ENCODE measurements at places on chromosomes 6 and 20. TPM values are rescaled to one million over a fixed set of nuclear protein-coding genes. Genes with fewer than 3 reads are reported as not detected.

HLA-DRB5 gene
- total RNA-seq, result 4.7 TPM

RFX6 gene
- not detected for total RNA-seq

MRAP2 gene
- 4.2 TPM for total RNA-seq

LY6G6C gene
- total RNA-seq, result not detected

BMP6 gene
- total RNA-seq, result 3.2 TPM

GFRAL gene
- total RNA-seq, result not detected

ANGPT4 gene
- total RNA-seq, result 0.98 TPM

ZBTB46 gene
- total RNA-seq, result 7.4 TPM

FAM217A gene
- total RNA-seq, result not detected

OXT gene
- total RNA-seq, result not detected

RAB44 gene
- total RNA-seq, result 0.49 TPM

ZSCAN23 gene
- total RNA-seq, result 0.98 TPM

FITM2 gene
- total RNA-seq, result 7.4 TPM

SLC12A5 gene
- total RNA-seq, result not detected

LRRC1 gene
- total RNA-seq, result 52.5 TPM

TINAG gene
- total RNA-seq, result not detected

- DNase-seq, result no peak
Observed at GRCh38 chr20:43191946-43192863, 2.5 kb upstream of the PTPRT start.

DNA sequence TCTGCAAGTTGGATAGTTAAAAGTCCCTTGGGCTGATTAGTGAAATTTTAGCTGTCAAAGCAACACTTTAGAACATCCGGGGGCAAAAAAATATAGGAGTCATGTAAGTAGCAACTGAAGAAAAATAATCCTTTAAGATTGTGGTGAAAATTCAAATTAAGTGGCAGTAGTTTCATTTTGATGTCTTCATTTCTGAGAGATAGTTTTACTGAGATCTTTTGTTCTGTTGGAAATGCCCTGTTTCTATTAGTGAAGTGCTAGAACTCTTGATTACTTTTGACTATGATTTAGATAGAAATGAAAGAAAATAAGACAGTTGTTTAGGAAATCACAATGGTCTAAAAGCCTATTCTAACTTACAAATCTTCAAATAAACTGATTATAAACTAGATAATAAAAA, 587.3 kb upstream of the MMS22L start:
- DNase-seq, result no peak

GRCh38 chr6:108947114-108947854, 99.1 kb downstream of the ARMC2 start:
- DNase-seq, result no peak

- DNase-seq, result no peak
Observed at GRCh38 chr6:70957284-70957617, 391 bp upstream of the B3GAT2 start.

DNA sequence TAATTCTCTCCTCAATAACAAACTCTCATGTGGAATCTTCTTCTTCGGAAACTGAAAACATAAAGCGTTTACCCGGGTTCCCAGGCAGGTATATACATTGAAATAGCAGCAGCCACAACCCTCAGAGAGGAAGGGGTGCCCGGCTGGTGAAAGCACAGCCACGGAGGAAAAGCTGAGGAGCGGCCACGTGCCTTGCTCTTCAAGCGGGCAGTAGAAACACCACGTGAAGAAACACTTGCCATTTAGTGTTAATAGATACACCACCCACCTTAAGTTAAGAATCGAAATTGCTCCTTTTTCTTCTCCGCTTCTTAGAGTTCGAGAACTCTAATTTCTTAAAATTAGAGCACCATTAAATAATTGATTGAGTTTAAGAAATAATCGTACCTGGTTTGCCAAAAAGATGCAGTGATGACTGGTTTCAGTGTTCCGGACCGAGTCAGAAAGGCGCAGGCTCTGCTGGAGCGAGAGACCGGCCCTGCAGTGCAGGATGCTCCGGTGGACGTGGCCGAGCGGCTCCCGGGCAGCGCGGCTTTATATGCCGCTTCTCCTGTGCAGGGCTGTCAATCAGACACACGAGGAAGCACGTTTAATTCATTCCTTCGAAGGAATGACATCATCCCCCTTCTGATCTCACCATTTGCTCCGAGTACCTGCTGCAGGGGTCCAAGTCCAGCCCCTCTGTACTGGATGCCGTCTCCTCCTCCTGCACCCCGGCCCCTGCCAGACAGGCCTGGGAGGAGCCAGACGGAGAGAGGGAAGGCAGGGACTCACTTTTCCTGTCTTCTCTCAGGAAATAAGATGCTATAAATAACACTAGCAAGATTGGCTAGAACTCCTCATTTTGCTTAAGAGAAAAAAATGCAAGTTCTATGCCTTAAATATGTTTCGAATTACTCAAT, at the start of gene THBS2:
Gene THBS2, minus strand, starts transcription at position 510 of the 902 bp plus-strand sequence. CDS start 3,062 bp downstream, outside the sequence.
- DNase-seq, result no peak

DNA sequence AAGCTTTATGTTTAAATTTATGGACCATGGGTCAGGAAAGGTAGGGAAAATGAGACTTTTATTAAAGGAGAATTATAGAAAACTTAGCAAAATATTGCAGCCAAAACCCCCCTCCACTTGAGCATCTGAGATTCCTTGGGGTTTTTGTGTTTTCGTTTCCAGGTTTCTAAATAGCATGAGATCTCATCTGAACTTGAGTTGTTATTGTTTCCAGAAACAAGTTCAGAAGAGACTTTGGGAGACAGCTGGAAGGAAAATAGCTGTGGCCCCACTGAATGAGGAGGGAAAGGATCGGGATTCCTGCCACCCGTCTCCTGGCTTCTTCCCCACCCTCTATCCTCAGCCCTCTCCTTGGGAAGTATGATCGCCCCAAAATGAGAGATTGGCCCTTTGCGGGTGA, 75.5 kb downstream of the TBC1D7 start:
- DNase-seq, result no peak

DNA sequence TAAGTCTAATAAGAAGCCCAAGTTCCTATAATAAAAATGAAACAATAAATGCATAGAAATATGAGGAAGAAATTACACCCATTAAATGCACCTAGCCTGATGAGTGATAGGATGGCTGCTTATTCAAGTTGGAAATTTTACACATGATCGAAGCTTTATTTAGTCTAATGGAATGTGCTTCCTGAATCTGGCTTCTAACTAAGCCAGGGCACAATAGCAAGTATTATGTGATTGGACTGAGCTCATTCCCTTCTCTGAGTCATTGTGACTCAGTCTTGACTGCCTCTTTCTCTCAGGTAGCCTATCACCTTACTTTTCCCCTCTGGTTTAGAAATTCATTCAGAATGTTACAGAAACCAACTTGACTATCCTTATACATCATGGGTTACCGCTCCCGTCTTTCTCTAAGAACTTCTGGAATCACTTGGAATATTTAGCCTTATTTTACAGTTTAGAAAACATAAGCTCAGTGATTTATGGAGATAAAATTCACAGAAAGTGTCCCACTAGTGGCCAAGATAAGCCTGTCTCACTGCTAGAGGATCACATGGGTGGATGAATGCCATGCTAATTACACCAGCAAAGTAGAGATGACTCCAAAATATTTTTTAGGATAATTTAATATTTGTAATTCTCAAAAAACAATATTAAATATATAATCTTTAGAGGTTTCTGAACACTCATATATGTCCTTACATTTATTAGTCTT, 505.3 kb upstream of the JAG1 start:
- DNase-seq, result no peak

DNA sequence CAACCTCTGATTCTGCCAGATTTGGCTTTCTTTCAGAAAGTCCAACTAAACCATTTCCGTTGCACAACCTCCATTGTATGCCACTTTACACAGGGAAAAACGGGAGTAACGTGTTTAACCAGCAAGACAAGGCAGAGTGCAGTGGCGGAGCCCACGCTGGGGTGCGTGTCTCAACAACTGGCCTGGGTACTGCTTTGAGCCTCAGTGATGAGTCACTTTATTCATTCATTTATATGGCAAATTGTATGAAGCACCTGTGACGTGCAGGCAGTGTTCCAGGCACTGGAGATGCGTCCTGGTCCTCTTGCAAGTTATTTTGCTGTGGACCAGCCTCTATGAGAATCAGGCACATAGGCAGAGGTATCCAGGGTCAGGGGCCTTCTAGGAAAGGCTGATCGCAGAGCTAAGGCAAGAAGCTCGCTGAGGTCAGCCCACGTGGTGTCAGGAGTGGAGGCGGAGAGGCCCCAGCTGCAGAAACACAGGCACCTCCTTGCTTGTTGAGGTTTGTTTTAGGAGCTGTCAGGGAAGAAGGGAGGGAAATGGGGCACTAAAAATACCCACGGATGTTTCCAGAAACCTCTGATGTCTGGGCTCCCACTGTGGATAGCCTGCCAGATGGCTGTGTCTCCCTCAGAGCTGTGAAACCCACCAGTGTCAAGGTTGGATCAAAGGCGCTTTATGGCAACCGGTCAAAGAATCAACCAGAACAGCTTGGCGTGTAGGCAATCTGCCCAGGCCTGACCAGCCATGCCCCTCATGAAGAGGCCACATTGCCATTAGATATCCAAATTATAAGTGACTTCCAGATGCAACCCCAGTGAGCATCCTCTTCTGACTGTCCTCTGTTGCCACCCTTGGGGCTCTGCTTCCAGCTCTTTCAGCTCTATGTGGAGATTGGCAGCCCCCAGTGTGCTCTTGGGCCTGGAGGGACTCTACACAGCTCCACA, 157.2 kb downstream of the CD83 start:
- DNase-seq, result no peak

DNA sequence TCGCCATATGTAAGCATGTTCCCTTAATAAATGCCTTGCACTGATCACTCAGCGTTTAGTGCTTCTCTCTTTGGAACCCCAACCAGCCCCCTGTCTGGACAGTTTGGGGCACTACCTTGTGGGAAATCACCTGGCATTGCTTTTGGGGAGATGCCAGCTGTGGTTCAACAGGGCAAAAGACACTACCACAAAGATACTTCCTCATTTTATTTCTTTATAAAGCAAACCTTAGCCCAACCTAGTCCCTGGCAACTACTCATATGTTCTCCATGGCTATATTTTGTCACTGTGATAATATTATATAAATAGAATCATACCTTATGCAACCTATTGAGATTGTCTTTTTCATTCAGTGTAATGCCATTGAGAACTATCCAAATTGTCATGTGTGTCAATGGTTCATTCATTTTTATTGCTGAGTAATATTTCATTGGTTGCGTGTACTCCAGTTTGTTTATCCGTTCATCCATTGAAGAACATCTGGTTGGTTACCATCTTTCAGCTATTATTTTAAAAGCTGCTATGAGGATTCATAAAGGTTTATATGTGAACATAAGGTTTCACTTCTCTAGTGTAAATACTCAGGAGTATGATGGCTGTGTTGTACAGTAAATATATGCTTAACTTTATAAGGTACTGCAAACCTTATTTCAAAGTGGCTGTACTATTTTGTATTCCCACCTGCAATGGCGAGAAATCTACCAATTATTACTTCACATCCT, 114.8 kb downstream of the MOXD1 start:
- no peak for DNase-seq

DNA sequence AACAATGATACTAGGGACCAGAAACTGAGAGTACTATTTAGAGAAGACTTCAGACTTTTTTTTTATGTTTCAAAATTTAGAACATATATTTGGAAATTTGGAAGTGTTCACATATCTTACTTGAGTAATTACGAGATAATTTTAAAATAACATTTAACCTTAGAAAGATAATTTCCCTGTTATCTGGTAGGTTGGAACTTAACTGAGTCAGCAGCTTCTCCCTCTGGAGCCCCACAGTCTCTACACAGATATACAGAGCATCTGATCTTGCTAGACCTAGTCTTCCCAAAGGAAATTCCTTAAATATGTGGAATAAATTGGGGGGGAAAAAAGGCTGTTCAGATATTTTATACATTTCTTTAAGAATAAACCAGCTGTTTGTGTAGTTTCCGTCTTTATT, 48.6 kb downstream of the TSPYL4 start:
- DNase-seq, result no peak

- no peak for DNase-seq
Observed at GRCh38 chr6:7262746-7263518, 50.1 kb downstream of the SSR1 start.

DNA sequence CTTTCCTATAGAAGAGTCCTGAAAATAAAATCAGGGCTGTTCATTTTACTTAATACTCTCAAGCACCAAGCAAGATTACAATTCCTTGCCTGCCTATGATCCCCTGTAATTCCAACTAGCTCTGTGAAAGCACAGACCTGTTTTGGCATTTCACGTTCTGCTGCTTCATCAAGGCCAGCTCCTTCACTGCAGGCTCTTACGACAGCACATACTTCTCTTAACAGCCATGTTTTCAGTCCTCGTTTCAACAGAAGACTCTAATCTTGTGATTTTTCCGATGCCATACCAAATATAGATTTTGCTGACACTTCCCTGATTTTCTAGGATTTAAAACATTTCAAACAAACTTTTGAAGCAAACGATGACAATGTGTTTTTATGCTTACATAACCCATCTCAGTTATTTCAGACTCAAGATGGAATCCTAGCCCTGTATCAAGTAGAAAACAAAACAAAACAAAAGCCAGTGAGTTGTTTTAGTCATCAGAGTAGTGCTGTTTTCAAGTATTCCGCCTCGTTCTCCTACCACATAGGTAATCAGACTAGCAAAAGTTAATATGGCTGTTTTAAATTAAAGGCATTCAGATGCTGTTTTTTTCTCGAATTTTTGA, 616.5 kb upstream of the CITED2 start:
- no peak for DNase-seq

- no peak for DNase-seq
Observed at GRCh38 chr6:157978021-157978783, 3.5 kb upstream of the SYNJ2 start.

DNA sequence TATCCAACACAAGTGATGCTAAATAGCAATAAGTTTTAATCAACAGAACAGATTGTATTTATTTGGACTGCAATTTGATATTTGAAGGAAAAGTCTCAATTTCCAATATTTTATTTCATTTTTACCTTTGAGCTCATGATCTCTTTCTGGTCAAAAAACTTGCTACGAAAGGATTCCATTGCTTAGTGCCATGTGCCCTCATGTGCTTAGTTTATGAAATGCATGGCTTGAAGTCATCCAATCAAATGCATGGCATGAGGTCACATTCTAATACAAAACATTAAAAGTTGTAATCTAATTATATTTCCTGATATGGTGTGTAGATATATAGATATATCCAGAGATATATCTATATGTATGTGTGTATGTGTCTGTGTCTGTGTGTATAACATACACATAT, 321.2 kb upstream of the ADGRB3 start:
- no peak for DNase-seq

- no peak for DNase-seq
Observed at GRCh38 chr6:98644063-98644462, 190.3 kb upstream of the POU3F2 start.

DNA sequence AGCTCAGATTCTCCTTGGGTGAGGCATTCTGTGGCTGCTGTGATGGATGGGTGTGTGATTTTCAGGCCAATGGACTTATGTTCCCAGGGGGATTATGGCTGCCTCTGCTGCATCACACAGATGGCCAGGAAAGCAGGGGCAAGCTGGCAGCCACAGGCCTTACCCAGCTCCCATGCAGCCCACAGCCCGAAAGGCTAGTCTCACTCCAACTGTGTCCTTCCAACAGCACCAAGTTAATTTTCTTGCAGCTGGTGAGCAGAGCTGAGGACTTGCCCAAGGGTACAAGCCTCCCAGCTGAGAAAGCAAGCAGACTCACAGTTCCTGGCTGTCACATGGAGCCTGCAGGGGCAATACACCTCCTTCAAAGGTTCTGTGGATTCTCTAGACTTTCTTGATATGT, 155.2 kb upstream of the KHDRBS2 start:
- no peak for DNase-seq

GRCh38 chr20:32191873-32192272, 15.7 kb downstream of the PLAGL2 start:
- DNase-seq, result no peak

Measured in vagina (tissue), 2 donors.